NCI-H146 (cell line): ENCODE measurements at places on chromosomes 7 and 10.

DNA sequence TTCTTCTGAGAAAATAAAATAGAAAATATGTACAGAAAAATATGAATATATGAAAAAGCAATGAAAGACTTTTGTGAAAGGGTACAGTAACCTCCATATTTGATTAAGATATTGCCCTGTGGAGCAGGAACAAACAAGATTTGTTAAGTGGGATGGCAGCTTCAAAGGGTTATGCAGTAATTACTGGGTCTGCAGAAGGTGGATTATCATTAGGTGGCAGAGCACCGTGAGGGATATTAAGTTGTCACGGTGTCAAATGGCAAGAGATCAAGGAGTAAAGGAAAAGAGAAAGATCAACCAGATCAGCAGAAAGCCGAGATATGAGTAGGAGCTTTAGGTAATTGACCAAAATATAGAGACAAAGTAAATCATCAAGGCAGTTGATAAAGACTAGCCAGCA is 44.1 kb downstream of the DGKB start:
- DNase-seq: peak; percentile 91

GRCh38 chr7:471191-471865 is 48.3 kb downstream of the PDGFA start:
- no peak for DNase-seq

DNA sequence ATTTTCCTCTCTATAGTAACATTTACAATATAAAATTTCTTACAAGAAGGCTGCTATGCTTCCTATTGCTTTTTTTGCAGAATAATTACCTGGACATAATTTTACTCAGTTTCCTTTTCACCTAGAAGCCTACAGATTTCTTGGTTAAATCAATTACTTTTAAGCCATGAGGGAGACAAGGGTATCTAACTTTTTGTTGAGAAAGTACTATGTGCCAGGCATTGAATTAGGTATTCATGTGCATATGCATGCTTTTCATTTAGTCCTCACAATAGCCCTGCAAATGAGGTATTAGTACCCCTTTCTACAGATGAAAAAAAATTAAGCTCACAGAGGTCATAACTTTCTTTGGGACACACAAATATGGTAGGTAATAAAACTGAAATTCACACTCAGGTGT is 16.4 kb downstream of the PCGF6 start:
- DNase-seq: no peak

- no peak for DNase-seq
Measured at GRCh38 chr7:101588131-101588935, 40.8 kb downstream of the MYL10 start.

GRCh38 chr7:129678606-129679005 is 67.1 kb downstream of the NRF1 start:
- DNase-seq: no peak

DNA sequence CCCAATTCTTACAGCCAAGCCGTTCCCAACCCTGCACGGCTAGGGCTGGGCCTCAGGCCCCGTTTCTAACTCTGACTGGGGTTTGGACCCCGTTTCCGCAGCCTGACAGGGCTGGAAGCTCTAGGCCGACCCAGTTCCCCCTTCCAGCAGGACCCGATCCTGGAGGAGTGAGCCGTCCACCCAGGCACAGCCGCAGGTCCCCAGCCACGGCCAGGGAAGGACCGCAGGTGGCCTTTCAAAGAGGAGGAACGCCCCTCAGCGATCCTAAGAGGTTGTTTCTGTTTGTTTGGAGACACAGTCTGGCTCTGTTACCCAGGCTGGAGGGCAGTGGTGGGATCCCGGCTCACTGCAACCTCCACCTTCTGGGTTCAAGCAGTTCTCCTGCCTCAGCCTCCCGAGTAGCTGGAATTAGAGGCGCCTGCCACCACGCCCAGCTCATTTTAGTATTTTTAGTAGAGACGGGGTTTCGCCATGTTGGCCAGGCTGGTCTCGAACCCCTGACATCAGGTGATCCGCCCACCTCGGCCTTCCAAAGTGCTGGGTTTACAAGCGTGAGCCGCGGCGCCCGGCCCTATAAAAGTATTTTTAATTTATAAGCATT is 778 bp upstream of the GET4 start:
- DNase-seq: peak; percentile 44
